ENCODE measurements at places on chromosomes 1 and 21.
A peak's percentile ranks its signal among the peaks of the same experiment; 100 is the strongest.

GRCh38 chr1:117301901-117302300 is 65.3 kb upstream of the MAN1A2 start:
- no peak for DNase-seq

DNA sequence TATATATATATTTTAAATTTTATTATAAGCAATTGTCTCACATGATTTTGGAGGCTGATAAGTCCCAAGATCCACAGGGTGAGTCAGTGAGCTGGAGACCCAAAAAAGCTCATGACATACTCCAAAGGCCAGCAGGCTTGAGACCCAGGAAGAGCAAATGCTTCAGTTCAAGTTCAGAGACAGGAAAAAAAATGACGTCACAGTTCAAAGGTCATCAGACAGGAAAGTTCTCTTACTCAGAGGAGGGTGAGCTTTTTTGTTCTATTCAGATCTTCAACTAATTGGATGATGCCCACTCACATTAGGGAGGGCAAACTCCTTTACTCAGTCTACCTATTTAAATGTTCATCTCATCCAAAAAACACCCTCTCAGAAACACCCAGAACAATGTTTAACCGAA is 18.2 kb downstream of the RXRG start:
- DNase-seq: no peak

GRCh38 chr1:23601135-23601967 is 42.0 kb upstream of the ID3 start:
- DNase-seq: no peak

DNA sequence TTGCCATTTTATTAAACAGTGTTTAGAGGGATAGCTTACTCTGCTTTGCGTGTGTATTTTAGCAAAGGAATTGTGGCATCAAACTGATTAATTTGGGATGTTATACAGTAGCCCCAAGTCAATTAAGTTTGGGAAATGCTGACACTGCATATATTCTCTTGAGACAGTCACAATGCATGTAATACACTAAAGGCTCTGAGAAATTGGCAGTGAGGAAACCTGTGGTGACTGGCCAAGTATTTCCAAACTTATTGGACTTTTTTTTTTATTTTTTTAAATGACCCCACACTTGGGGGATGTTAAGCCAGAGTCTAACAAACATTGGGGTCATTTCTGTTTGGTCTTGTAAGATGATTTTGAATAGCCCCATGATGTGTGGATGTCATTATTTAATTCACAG is 67.3 kb upstream of the RAVER2 start:
- DNase-seq: no peak

- no peak for DNase-seq
Measured at GRCh38 chr1:210310562-210311153, 18.0 kb upstream of the HHAT start.

- DNase-seq: no peak
Measured at GRCh38 chr1:182687361-182687760, 3.0 kb upstream of the RGS8 start.

DNA sequence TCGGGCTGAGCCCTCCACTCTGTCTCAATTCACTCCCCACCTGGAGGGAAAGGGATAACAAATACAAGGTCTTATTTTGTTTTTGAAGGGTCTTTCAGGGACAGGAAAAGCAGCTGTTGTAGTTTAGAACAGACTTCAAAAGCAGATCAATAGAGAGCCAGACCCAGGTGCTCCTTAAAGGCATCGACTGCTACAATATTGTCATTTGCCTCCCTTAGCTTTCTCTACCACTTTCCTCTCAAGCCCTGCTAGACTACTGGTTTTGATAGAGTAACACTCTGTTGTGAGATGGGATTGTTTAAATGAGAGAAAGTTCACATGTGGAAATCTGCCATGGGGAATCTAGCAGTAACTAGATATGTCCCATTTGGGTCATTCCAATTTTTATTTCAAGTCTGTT is 24.0 kb downstream of the RGS7 start:
- no peak for DNase-seq

DNA sequence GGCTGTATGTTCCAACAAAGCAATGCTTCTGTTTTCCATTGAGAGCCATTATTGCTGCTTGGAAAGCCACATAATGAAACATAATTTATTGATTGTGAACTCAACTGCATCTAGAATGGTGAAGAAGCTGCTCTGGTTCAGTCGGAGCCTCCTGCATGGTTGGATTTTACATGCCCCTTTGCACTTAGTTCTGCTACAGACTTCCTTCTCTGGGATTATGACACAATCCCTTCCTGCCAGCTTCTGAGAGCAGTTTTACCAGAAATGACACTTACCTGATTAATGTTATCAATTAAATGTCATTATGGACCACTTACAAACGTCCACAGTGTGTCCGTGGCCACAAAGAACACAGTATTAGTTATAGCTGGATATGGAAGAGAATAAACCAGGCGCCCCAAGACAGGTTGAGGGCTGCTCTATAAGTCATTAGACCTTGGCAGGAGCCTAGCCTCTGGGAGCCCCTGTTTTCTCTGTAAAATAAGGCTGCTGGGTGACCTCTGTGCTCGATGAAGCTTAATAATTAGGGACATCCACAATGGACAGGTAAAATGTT is 7.0 kb upstream of the CD58 start:
- no peak for DNase-seq

GRCh38 chr21:22421416-22422180 is 1423.4 kb downstream of the NCAM2 start:
- no peak for DNase-seq

DNA sequence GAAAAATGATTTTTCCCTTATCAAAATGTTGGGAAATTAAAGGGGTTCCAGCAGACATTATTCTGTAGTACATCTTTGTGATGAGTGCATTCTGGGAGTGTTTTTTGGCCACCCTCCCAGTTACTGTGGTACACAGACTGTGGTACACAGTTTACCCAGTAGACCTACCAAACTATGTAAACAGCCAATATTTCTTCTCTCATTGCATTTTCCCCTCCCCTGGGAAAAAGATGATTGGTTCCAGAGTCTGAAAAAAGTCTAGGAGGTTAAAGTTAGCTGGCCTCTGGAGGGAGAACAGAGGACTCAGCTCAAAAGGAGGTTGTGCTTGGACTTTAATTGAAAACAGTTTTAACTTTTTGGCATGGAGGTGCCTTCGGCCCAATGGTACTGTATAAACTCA is 42.5 kb downstream of the PGM1 start:
- DNase-seq: no peak

- no peak for DNase-seq
Measured at GRCh38 chr1:204909109-204909508, 38.4 kb downstream of the NFASC start.

- DNase-seq: no peak
Measured at GRCh38 chr21:36800734-36801133, 101.8 kb downstream of the SIM2 start.

- DNase-seq: no peak
Measured at GRCh38 chr1:1462318-1462966, 9.1 kb upstream of the ATAD3B start.

DNA sequence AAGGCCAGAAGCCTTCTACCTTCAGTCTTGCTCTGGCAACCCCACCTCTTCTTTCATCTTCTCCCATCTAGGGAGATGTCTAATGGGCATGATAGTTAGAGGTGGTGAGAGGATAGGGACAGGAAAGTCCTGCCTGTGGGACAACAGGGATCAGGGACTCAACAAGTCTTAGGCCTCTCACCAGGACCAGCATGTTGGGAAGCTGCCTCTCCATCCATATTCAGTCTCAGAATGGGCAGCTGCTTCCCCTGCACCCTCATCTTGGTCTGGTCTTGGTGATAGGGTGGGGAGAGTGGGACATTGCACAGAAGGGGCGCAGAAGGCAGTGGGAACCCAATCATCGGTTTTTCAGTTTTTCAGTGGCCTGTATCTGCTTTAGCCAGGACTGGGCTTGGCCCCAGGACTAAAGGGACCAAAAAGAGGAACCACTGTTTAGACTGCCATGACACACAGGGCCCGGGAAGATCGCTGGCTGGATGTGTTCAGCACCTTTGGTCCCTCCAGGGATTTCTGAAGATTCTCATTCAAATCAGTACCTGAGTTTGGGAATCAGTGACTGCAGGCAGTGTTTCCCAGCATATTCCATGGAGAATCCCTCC is 12.7 kb downstream of the RHEX start:
- DNase-seq: no peak

DNA sequence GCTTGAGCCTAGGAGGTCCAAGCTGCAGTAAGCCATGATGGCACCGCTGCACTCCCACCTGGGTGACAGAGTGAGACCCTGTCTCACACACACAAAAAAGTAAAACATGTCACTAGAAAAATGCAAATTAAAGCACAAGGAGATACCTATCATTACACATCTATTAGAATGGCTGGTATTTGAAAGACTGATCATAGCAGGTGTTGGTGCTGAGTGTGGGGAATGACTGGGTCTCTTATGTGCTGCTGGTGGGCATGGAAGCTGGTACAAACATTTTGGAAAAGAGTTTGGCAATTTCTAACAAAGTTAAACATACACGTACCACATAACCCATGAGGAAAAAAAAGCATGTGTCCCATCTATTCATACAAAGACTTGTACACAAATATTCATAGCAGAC is 142.1 kb upstream of the ZBTB40 start:
- no peak for DNase-seq

DNA sequence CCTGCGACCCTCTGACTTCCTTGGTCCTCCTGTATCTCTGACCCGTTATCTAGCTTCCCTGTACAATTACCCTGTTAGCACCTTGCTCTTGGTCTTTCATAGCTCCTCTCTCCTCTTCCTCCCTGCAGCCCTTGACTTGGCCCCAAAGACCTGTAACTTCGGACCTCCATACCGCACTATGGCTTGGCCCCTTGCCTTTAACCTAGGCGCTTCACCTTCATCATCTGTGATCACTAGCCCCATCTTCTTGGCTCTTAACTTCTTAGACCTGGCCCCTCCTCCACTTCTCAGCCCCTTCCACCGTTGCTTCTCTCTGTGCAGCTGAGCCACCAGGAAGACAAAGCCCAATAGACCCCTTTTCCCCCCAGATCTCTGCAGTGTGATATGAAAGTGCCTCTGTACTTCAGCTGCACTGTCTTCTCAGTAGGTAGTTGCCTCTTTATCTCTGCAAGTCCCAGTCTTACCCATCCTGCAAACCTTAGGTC is 740 bp downstream of the ZNF691 start:
- DNase-seq: no peak

GRCh38 chr1:95098196-95098595 is 19.0 kb upstream of the TLCD4 start:
- no peak for DNase-seq

GRCh38 chr1:12095452-12096263 is 32.6 kb downstream of the TNFRSF8 start:
- DNase-seq: no peak

DNA sequence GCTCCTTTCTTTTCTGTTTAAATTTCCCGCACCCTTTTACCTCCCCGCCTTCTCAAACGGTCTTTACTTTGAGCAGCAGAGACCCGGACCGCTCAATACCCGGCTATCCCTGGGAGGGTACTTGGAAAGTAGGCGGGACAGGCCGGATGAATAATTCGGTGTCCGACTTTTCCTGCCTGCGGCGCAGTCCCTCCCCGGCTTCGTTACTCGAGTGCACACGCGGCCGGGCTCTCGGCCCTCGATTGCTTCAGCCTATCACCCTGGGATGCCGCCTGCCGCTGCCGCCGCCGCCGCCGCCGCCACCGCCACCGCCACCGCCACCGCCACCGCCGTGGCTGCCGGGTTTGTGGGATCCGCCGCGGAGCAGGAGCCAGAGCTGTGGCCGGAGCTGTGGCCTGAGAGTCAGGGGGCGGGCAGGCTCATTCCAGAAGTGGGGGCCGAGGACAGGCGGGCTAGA is 382 bp upstream of the RASAL2 start:
- DNase-seq: peak; percentile 39

GRCh38 chr1:59355361-59355760 is 58.5 kb downstream of the FGGY start:
- DNase-seq: no peak

GRCh38 chr1:19341201-19342061 is 29.3 kb downstream of the SLC66A1 start:
- peak; percentile 83 for DNase-seq

GRCh38 chr1:5430911-5431697 is 561.1 kb downstream of the NPHP4 start:
- no peak for DNase-seq

- DNase-seq: no peak
Measured at GRCh38 chr21:33424214-33424613, 21.0 kb downstream of the IFNGR2 start.

DNA sequence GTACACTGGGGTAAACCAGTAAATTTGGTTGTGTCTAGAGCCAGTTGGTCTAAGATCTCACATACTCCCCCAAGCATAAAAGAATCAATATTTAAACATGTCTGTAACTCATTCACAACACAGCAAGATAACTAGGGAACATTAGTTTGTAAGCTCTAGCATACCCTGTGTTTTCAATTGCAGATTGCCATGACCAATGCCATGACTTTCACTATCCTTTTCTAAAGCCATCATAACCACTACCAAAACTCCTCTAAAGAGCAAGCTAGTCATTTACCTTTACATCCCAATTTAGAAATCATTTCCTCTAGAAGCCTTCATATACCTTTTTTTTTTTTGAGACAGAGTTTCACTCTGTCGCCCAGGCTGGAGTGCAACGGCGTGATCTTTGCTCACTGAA is 56.5 kb upstream of the PLA2G4A start:
- DNase-seq: no peak

DNA sequence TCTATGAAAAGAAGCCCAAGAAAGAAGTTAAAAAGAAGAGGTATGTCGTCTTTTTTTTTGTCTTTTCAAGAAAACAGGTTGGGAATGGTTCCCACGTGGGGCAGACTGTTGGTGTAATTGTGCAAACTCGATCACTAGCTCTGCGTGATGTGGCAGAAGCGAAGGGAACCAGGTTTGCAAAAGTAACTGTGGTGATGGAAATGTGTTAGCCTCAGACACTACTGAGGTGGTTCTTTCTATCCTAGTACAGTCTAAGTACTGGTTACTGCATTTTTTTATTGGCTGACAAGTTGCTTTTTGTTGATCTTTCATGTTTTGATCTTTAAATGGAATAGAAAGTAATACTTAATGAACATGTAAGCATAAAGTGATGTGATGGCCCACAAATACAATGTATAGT is 8.8 kb downstream of the RPL5 start:
- no peak for DNase-seq

- DNase-seq: no peak
Measured at GRCh38 chr1:58883037-58883887, 99.4 kb upstream of the JUN start.

- no peak for DNase-seq
Measured at GRCh38 chr1:183774938-183775337, 30.0 kb upstream of the RGL1 start.

GRCh38 chr1:26019641-26020315 is 1.8 kb upstream of the EXTL1 start:
- DNase-seq: no peak

GRCh38 chr1:163115887-163116286 is 46.7 kb downstream of the RGS4 start:
- DNase-seq: no peak

GRCh38 chr1:68873144-68873543 is 376.3 kb upstream of the DEPDC1 start:
- no peak for DNase-seq

DNA sequence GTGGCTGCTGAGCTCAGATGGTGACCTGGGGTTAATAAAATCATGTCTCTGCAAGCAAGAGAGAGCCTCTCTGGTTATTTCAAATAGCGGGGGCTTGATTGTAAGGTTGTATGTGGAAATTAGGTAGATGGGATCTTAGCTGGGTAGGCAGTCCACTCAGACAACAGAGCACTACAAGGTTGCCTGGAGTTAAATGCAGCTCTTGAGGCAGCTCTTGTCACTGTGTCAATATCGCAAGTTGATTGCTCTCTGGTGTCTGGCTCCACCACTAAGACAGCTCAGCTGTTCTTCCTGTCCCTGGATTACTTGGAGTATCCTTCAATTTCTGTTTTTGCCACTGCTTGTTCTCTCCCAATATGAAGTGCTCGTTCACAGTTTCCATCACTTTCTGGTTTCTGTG is 93.8 kb downstream of the C21orf91 start:
- DNase-seq: no peak

Data from stimulated activated CD4-positive, alpha-beta T cell treated with anti-CD3 and anti-CD28 coated beads, Interleukin-4, amount 100 ng/mL, for 1 hour (primary cell).